ENCODE measurements at places on chromosomes 3 and 15.

GRCh38 chr15:69789648-69790393 lies 307.9 kb downstream of the TLE3 start:
- DNase-seq: no peak

- DNase-seq: no peak
Observed at GRCh38 chr3:56962206-56962605, 98.3 kb upstream of the SPATA12 start.

DNA sequence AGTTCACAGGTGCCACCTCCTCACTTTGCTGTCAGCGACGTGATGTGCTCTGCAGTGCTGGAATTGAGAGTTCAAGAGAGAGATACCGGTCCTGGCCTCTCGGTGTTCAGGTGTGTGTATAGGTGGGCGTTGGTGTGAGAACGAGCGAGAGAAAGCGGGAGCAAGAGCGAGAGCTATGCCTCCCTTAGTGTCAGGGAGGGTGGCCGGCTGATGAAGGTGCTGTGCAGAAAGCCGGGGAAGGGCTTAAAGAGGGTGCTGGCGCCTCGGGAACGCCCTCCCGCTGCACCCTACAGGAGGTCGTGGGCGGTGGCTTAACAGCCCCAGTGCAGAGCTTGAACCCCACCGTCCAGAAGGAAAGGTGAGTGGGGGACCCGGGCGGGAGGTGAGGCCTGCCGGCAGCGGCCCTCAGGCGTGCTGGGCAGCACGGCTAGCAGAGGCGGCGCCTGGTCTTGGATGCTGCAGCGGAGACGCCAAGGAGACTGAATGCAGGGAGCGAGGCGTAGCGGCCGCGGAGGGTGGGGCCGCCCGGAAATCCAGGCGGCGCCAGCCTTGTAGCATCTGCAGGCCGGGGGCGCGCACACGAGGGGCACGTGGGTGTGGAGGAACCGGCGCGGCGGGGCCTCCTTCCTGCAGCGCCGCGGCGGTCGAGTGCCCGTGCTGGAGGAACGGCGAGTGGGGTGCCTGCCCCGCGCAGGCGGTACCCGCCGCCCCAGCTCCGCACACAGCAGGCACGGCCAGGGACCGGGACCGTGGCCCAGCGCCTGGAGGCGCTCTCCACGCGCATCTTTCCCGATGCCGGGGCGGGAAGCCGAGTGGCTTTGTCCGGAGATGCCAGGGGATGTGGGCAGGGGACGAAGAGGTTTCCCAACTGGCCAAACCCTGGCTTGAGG lies 246.8 kb upstream of the TOPAZ1 start:
- DNase-seq: no peak

DNA sequence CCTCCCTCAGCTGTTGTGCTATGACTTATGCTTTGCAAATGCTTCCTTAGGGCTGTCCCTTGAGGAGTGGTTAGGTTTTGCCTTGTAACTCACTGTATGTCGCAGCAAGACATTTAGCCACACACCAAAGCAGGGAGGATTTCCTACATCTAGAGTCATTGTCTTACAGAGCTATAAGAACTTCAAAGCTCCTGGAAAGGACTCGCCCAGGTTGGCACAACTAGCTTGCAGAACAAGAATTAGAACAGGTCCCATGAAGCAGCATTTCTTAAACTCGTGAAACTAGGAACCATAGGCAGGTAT lies 19.4 kb upstream of the ACAP2 start:
- DNase-seq: no peak

DNA sequence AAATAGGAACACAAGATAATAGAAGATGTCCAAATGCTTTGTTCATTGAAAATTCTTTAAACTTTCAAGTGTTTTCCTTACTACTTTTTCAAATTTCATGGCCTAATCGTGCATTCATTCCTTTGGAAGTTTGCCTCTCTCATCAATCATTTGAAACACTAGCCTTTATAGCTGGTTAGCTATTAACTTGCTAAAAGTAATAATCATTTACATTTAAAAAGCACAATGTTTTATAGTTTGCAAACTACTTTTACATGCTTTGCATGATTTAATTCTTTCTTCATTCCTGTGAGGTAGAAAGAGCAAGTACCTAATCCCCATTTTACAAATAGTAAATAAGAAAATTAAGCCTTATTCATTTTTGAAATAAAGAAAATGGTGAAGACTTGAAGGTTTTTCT lies 137.4 kb upstream of the SLC7A14 start:
- no peak for DNase-seq

GRCh38 chr15:75649045-75649761 lies 1.5 kb downstream of the SNX33 start:
- DNase-seq: no peak

DNA sequence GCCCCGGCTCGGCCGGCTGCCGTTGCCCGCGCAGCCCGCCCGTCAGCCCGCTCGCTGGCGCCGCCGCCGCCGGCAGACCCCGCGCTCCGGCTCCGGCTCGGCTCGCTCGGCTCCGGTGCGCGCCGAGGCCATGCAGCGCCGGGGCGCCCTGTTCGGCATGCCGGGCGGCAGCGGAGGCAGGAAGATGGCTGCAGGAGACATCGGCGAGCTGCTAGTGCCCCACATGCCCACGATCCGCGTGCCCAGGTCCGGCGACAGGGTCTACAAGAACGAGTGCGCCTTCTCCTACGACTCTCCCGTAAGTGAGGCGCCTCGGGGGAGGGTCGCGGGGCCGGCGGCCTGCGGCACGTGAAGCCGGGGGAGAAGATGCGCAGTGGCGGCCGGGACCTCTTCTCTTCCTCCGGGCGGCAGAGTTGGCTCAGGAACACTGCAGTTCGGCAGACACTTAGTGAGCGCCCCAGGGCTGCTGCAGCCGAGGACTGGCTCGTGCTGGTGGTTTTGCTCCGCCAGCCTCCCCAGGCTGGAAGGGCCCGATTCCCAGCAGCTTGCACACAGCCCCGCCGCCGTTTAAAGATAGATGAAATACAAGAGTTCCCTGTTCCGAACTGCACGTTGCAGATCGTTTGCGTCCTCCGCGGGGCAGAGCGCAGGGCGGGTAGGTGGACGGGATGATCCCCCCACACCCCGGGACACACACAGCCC lies 407 bp downstream of the USP13 start:
- peak; percentile 31 for DNase-seq

DNA sequence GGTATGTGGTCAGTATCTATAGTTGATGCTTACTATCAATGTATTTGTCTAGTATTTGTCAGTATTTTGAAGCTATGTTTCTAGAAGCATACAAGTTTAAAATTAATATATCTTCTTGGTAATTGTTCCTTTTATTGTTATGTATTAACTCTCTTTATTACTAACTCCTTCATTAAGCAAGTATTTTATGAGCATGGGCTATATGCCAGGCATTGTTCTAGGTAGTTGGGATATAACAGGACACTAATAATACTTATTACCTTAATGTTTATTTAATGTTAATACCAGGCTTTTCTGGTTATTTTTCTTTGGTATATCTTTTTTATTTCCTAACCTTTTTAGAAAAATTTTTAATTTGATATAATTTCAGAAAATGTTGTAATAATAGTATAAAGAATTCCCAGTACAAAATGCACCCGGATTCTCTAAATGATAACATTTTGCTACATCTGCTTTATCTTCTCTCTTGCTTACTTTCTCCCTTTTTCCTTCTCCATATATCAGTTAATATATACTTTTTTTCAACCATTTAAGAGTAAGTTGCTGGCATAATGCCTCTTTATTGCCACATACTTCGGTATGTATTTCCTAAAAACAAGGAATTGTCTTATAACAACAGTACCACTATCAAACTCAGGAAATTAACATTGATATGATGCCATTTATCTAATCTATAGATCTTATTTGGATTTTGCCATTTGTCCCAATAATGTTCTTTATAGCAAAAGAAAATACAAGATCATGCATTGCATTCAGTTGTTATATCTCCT lies 30.9 kb downstream of the LRRC49 start:
- DNase-seq: no peak
